GM04504 (cell line): ENCODE measurements at places on chromosomes 4 and X.

DNA sequence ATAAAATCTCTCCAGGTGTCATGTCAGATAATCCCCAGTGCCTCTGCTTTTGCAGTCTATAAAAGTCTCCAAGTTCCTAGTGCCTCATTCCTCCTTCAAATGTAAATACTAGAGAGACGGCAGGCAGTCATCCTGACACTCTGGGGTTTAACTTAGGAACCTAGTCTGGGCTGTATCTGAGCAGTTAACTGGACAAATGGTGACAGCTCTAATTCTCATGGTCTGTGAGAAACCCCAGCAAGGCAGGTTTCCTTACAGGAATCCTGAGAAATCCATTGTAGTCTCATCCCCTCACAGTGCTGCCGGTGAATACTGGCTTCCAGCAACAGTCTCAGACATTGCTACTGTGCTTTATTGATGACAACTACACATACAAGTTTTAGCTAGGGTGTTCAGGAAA, 246.8 kb downstream of the SNCA start:
- DNase-seq = no peak

- no peak for DNase-seq
These were observed 29.0 kb downstream of the LONRF3 start for GRCh38 chrX:119003462-119003861.

DNA sequence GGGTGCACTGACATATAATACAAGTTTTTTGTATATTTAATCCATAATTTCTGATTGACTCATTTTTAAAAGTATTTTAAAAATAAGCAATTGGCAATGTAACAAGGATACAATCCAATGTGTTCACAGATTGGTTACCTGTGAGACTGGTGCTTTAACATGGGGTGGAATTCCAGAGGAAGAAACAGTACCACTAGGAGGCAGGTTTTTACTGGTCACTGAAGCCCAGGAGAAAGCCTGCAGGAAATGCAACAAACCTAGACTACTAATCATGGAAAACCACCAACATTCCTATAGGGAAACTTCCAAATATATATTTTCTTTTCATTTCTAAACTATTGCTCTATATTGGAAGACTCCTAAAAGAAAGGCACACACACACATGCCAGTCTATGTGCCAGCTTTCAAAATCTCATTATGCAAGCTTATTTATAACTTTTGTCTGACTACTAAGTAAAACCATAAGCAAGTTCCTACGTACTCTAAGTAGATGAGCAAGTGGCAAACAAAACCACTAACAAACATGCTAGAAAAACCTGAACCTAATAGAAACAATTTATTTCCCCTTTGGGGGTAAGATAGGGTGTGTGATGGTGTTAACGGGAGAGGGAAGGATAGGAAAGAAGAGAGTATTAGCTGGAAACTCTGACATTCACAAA, 19.2 kb downstream of the G3BP2 start:
- DNase-seq = no peak

DNA sequence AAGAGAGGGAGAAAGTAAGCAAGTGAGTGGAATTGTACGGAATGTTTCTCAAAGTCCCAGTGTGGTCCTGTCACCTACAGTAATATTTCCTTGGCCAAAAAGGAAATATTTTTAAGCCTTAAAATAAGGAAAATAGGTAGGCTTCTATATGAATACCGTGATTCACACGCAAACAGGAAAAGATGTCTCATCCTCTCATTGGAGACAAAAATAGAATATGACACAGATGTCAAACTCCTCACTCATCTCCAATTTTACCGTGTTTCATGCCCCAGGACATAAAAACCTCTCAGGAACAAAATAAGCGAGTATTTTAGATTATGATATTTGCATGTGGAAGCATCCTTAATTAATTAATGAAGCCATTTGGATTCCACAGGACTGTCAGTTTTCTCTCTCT, 1269.5 kb downstream of the RAPGEF2 start:
- no peak for DNase-seq

DNA sequence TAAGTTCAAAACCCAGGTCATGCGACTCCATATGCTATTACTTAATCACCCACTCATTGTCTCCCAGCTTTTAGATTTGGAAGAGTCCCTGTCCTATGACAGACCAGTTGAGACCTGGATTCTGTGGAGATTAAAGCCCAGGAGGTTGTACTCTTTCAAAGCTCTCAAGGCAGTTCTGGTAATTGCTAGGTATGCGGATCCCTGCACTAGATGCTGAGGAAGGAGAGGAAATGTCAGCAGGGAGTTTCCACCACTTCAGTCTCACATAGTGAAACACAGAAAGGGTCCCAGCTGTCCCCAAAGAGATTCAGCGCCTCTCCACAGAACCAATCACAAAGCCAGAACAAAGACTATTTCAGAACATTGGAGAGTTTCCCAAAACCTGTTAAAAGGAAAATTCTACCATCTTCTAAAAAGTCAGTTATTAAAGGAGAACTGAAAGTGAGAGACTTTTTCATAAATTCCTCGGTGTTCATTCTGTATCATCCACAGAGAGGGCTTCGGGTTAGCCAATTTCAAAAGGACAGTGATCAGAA, 53.4 kb downstream of the IRF2 start:
- DNase-seq = no peak

- no peak for DNase-seq
These were observed 124.8 kb downstream of the ATG4A start for GRCh38 chrX:108216405-108216804.

DNA sequence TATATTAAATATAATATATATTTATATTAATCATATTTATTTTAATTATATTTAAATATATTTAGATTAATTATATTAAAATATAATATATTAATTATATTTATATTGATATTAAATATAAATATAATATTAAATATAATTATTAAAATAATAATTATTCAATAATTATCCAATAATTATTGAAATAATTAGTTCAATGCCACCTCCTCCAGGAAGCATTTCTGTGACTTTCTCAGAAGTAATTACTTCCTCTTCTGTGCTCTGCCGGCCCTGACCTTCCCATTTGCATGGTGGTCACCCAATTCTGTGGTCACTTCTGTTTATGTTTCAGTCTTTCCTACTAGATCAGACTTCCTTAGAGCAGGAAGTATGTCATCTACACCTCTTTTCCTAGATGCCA, 45.8 kb downstream of the EVC2 start:
- DNase-seq = no peak

GRCh38 chr4:41369680-41370079, 113.0 kb downstream of the UCHL1 start:
- DNase-seq = no peak

DNA sequence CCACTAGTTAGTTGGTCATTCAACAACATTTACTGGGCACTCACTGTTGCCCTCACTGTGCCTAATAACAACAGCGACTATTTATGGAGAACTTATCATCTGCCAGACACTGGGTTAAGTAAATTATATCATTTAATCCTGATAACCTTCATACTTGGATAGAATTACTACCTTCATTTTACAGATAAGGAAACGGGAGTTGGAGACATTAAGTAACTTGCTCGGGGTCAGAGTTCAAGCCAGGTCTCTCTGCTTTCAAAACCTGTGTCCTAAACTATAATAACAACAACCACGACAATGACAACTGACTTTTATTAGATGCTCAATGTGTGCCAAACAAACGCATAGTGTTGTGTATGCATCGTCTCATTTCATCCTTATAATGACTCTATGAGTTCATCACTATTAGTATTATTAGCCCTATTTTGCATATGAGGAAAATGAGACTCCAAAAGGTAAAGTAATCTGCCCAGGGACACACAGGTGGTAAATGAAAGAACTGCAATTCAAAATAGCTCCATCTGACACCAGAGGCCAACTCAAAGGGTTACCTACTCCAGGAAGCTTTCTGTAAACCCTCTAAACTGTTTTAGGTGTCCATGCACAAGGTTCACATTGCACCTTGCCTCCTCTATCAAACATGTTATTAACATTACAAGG, 98.4 kb upstream of the ACSL4 start:
- DNase-seq = no peak

- DNase-seq = no peak
These were observed 139.5 kb downstream of the SH3KBP1 start for GRCh38 chrX:19747652-19748610.

DNA sequence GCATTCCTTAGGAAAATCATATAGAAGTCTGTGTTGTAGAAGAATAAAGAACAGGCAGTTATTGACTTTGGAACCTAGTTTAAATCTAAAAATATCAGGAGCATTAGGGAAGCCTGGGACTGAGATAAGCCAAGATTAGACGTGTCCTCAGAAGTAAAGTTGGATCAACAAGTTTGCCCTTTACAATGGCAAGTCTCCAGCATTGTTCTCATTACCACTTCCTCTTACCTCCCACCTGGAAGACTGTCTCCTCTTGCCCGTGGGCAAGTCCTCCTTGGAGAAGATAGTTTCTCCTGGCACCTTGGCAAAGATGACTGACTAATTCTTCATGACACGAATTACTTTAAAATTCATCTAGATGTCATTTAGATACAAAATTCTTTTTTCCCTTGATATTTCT, 37.8 kb downstream of the CNKSR2 start:
- DNase-seq = no peak

DNA sequence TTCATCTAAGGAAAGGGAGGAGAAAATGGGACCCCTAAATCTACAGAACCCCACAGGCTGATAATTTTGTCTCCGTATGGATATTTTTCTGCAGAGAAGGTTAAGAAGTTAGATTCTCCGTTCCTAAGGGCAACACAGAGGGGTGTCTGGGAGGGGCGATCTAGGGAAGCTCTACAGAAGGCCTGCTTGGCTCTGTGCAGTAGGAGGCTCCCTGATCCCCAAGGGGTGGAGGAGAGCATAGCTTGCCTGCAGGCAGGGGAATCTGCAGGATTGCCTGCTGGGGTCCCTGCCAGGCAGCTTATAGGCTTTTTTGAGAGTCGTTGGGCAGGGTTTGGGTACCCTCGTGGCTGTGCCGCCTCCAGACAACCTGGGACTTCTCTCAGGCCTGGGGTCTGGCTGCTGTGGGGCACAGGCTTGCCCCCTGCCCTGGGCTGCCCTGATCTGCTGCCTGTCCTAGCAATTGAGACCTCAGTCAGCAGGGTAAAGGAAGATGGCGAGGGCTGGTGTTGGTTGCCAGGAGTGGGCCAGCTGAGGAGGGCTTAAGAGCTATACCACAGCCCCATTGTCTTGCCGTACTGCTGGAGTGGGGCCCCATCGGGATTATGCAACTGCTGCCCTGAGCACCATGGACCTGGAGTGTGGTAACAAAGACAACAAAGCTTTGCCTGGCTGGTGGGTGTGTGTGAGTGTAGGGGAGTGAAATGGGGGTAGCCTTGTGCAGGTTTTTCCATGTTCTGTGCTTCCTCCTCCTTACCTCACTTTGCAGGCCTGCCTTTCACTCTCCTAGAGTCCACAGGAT, 74.1 kb downstream of the EFNB1 start:
- no peak for DNase-seq

- no peak for DNase-seq
These were observed 25.7 kb downstream of the LAS1L start for GRCh38 chrX:65508851-65509250.

DNA sequence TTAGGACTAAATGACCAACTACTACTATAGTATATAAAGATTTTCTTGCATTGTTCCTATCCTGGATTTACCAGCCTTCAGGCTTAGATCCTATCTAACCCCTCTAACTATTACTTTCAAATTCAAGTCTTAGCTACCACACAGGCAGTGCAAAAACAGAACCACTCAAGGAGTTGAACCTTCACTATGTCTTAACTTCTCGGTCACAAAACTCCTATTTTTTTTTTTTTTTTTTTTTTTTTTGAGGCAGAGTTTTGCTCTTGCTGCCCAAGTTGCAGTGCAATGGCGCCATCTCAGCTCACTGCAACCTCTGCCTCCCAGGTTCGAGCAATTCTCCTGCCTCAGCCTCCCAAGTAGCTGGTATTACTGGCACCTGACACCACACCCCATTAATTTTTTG, 6.3 kb upstream of the FAM200B start:
- DNase-seq = no peak

GRCh38 chr4:182185491-182185890, 57.7 kb upstream of the TENM3 start:
- DNase-seq = no peak

- no peak for DNase-seq
These were observed 45.2 kb downstream of the SHROOM4 start for GRCh38 chrX:50768801-50769200.

GRCh38 chr4:109298279-109299010, 4.0 kb downstream of the COL25A1 start:
- no peak for DNase-seq

GRCh38 chr4:189660722-189661360, 279.8 kb upstream of the FRG1 start:
- DNase-seq = no peak

GRCh38 chrX:40153345-40154249, 55.8 kb upstream of the BCOR start:
- no peak for DNase-seq

DNA sequence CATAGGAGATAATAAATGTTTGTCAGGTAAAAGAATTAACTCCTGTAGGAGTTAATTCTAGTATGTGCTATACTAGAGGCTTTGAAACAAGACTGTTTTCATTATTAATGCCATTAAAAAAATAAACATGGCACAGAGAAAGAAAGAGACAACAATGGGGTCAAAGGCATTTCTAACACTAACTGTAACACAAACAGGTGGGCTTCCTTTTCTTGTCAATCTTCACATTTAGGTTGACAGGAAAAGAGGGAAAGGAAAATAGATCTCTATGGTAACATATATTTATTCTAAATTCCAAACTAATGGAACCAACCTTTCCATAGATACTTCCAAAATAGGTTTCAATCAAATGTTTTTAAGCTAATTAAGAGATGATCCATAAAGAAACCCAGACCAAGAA, 9.8 kb downstream of the ANKRD17 start:
- no peak for DNase-seq

GRCh38 chr4:54017308-54017707, 47.1 kb downstream of the CHIC2 start:
- DNase-seq = no peak

- DNase-seq = no peak
These were observed 98.2 kb downstream of the PJA1 start for GRCh38 chrX:69066966-69067525.

DNA sequence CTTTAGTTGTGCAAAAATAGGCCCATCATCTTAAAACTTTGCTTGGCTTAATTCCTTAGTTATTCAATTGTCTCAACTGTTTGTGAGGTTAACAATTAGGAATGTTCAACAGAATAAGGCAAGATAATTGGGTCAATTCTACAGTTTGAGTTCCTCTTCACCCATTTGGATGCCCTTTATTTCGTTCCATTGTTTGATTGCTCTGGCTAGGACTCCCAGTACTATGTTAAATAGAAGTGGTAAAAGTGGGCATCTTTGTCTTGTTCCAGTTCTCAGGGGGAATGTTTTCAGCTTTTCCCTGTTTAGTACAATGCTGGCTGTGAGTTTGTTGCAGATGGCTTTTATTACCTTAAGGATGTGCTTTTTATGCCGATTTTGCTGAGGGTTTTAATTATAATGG, 761.5 kb upstream of the GRIA3 start:
- no peak for DNase-seq
